ENCODE measurements at places on chromosomes 1 and 21. TPM values are rescaled to one million over a fixed set of nuclear protein-coding genes. Genes with fewer than 3 reads are reported as not detected.

- peak; percentile 84 for DNase-seq
Measured at GRCh38 chr1:16905110-16905867, 9.5 kb downstream of the RNU1-2 start.

DNA sequence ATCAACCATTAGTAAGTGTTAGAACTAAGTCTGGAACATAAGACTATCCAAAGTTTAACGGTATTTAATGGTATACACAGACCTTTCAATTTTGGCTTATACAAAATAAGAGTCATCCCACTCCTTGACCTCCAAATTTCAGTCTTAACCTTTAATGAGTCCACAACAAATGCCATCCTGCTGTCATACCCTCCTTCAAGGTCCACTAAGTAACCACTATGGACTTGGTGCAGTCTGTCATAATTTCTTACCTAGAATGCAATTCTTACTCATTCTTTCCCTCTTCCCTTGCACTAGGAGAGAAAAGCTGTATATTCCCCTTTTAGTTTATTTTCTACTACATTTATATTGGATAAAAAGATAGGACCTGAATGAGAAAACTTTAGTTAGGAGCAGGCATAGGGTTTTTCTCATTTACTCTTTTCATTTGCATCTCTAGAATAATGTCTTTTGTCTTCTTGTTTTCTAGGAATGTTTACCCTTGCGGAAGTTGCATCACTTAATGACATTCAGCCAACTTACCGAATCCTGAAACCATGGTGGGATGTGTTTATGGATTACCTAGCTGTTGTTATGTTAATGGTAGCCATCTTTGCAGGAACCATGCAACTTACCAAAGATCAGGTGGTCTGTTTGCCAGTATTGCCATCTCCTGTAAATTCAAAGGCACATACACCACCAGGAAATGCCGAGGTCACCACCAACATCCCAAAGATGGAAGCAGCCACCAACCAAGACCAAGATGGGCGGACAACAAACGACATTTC is 62.1 kb upstream of the ZNF326 start:
- DNase-seq = no peak

DNA sequence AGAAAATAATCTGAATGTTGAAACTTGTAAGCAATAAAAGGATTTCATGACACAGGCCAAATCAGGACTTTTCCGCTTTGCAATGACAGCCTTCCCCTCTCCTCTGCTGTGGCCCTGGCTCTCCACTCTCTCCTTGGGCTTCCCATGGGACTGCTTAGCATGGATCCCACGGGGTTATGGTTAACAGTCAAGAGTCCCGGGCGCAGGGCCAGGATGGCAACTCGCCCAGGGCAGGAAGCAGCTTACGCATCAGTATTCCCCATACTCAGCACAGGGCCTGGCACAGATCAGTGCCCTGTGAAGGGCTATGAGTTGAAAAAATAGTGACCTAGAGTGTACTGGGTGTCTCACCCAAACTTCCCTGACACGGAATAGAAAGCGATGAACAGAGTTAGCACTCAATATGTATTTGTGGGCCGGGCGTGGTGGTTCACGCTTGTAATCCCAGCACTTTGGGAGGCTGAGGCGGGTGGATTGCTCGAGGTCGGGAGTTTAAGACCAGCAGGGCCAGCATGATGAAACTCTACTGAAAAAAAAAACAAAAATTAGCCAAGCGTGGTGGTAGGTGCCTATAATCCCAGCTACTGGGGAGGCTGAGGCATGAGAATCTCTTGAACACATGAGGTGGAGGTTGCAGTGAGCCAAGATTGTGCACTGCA is 29.1 kb upstream of the GRHL3 start:
- peak; percentile 98 for DNase-seq

DNA sequence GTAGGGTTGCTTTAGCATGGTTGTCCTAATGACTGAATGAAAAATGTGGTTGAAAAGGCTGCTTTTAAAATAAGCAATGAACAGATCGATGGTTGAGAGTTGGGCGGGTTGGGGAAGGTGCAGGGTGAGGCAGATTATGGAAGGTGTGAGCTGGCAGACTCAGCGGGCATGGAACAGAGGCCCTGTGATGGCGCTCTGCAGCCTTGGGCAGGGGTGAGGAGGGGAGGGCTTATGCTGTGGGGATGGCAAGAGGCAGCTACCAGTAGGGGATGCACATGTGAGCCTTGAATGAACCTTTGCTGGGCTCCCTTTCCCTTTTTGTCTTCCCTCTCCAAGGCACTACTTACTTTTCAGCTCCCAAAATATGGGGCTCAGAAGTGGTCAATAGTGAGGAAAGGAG is 30.9 kb downstream of the ATP1B1 start:
- no peak for DNase-seq

- no peak for DNase-seq
Measured at GRCh38 chr1:215665215-215665614, 98.1 kb downstream of the KCTD3 start.

DNA sequence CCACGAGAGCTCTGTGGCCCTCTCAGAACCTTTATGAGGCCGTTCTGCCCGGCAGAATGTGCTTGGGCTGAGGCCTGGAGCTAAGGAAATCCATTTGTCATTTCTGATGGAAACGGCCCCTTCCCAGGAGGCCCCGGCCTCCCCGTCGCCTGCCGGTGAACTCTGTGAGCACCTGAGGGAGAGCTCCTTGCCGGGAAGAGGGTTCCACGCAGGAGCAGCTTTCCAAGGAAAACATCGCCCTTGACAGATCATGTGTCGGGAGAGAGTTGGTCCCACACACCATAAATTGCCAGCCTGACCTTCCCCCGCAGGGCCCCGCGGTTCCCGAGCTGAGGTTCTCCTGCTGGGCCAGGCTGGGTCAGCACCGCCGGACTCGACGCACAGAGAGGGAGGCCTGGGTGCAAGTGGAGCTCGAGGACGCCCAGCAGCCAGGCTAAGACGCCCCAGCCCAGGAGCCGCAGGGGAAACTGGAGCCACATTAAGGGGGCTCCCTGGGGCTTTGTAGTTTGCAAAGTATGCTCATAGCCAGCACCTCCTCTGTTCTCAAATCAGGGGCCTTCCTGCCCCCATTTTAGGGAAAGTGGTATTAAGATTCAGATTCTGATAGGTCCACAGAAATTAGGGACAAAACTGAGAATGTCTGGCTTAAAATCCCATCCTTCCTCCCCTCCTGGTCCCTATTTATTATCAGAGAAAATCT is 239.5 kb downstream of the FOXD2 start:
- no peak for DNase-seq

- no peak for DNase-seq
Measured at GRCh38 chr1:7680207-7680954, 90.7 kb upstream of the VAMP3 start.

AMPD2 gene
- total RNA-seq = 39.5 TPM

TMPRSS15 gene
- 0.32 TPM for total RNA-seq

TNFSF4 gene
- total RNA-seq = 3.1 TPM

ELOA gene
- 29.5 TPM for total RNA-seq

VSIG8 gene
- not detected for total RNA-seq

GADD45A gene
- 137 TPM for total RNA-seq

DNA sequence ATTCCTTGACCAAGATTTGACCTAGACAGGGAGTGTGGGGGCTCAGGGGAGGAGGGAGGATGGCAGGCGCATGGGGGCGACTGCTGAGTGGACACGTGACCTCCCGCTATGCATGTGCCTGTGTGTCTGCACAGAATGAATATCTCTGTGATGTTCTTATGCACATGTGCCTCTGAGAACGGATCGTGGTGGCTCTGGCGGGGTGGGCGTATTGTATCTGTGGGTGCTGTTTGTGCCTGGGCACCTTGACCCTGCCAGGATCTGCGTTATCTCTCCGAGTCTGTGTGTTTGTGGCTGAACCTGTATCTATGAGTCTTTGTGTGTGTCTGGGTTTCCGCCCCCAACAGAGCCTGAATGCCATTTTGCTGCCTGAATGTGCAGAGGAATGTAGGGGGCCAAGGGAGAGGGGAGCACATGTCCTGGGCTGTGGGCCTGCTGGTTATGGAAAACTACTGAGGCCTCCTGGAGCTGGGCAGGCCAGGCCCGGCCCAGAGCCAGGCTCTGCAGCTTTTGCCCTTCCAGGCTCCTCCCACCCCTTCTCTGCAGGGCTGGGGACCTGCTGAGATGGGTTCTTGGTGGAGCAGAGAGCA is 102.5 kb downstream of the EBNA1BP2 start:
- DNase-seq = no peak

GRCh38 chr21:44450402-44450801 is 4.9 kb upstream of the LRRC3 start:
- DNase-seq = no peak

DNA sequence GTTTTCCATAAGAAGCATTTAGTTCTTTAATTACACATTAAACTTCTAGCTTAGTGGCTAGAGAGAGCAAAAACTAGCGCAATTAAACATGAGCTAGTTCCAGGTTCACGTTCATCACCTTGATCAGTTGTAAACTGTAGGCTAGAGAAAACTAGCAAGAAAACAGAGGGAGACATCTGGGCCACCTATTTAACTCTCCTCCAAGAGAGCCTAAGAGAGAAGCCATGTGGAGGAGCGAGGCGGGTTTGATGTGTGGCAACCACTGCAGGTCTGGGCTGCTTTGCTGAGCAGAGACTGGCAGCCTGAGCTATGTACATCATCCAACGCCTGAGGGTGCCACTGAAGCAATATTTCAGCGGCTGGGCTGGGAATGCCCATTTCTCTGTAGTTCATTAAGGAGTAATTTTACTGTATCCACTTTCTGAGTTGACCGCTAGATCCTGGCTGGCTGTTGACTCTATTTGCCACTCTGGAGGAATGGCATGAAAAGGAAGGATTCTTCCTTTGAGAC is 252.9 kb downstream of the DYRK1A start:
- no peak for DNase-seq

TINAGL1 gene
- 0.27 TPM for total RNA-seq

DNA sequence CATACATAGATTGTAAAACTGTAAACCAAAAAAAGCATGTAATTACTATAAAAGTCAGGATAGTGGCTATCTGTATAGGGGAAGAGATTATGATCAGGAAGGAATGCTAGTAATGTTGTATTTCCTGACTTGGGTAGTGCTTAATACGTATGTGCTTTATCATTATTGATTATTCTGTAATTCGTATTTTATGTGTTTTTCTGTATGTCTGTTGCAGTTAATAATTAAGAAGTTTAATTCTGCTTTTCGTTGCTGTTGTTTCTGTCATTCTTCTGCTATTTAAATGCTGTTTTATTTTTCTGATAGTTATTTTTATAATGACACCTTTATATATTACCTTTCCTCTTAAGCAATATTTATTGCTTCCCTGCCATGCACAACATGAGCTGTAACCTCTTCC is 29.3 kb upstream of the TRIM33 start:
- DNase-seq = no peak

GRCh38 chr21:39353295-39353694 is 4.4 kb upstream of the HMGN1 start:
- DNase-seq = no peak

GRCh38 chr1:168098534-168099320 is 38.0 kb downstream of the GPR161 start:
- no peak for DNase-seq

- DNase-seq = no peak
Measured at GRCh38 chr1:115233598-115233997, 104.5 kb downstream of the NGF start.

DNA sequence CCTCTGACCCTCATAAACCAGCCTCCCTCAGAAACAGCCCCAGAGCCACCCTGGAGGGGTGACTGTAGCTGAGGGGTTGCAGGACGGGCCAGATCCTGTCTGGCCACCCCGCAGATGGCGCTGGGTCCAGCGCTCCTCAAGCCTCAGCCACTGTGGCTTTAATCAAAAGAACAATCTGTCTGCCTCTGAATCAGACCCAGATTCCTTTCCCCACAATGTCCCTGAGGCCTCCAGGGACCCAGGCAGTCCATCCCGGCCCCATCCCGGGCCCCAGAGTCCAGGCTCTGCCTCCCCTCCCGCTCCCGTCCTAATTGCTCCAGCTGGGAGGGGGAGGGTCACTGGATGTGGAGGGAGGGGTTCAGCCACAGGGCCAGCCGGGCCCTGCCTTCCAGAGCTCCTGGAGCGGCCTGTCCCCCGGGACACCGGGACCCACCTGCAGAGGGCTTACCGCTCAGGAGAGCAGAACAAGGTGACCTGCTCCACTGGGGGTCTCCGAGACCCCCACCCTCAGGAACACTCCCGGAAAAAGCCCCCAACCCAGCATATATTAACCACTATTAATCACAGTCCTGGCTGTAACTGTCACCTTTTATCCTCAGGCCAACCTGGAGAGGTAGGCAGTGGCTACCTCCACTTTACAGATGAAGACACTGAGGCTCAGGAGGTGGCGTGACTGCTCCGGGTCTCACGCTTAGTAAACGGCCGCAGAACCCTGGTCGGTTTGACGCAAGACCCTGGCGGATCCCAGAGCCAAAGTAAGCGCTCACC is 836 bp upstream of the FBLIM1 start:
- no peak for DNase-seq

- DNase-seq = no peak
Measured at GRCh38 chr1:186967656-186968394, 139.1 kb downstream of the PLA2G4A start.

LIPI gene
- total RNA-seq = not detected

MRPL37 gene
- 175 TPM for total RNA-seq

DNA sequence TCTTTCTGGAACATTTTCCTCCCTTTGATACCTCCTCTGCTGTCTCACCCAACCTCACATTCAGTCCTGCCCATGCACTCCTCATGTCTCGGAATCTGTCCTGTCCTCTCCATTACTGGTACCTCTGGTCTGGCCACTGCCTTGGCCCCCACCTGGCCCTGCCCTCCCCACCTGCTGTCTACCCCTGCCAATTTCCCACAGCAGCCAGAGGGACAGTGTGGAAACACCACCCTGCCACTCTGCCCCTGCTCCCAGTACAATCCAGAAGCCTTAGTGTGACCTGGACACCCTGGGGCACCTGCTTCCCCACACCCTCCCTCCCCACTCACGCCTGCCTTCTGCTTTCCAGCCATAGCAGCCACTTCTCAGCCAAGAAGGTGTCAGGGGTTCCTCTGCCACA is 534.4 kb downstream of the MATN1 start:
- no peak for DNase-seq

DNA sequence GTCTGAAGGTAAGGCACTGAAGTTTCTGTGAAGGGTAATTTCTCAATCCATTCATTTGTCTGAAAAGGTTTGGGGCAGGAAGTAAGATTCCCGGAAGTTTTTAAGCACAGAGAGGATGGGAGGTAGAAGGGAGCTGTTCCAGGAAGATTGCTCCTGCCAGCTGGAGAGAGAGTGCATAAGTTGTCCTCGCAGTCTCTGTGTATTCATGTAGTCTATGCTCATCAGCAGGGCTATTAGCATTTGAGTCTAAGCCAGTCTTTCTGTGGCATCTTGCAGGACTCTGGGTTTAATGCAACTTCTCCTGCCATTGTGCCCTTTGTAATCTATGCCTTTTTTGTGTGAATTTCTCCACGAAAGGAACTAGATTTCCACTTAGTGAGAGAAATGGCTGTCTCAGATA is 140.8 kb upstream of the FGGY start:
- DNase-seq = no peak

- no peak for DNase-seq
Measured at GRCh38 chr1:197951089-197951488, 33.9 kb downstream of the LHX9 start.

- no peak for DNase-seq
Measured at GRCh38 chr21:39232861-39233291, 49.6 kb upstream of the PSMG1 start.

DNA sequence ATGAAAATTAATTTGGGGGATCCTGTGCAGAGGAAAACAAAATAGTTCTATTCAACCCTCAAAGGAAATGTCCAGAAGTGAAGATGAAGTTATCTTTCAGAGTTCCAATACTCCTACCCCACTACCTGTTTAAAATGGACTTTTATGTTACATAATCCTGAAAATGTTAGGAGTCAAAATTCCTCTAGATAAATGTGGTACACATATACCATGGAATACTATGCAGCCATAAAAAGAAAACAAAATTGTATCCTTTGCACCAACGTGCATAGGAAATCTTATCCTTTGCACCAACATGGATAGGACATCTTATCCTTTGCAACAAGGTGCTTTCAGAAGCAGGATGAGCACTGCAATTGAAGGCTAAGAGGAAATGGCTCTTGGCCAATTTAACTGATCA is 245.2 kb downstream of the LTN1 start:
- no peak for DNase-seq
